Left lung (tissue), 14 donors: ENCODE measurements at places on chromosomes 4 and X. TPM values are rescaled to one million over a fixed set of nuclear protein-coding genes. Genes with fewer than 3 reads are reported as not detected.

The NAP1L3 gene
- polyA plus RNA-seq, result 19.9 TPM

DNA sequence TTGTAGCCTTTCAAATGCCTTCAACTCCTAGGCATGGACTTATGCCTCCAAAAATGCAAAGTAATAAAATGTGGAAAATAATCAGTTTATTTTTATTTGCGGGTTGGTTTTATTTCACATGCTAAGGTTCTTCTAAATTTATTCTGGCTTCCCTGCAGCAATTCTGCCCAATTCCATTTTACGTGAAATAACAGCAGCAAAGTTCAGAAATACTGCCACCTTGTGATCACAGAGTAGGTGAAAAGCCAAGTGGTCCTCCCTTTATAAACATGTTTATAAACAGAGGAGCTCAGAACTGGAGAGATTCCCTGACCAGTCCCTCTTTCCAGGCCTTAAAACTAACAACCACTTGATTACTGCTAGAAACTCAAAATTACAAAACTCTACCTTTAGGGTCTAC, 14.7 kb upstream of the DCHS2 start:
- no peaks in the 10 kb centered on the region for H3K36me3 ChIP-seq
- peaks cover 20% of the 10 kb centered on the region for H3K27me3 ChIP-seq
- no peak for DNase-seq

GRCh38 chrX:105468741-105469140, 248.2 kb upstream of the TEX13A start:
- H3K4me1 ChIP-seq, result no peaks in the 10 kb centered on the region
- no peak overlapping the region for H3K27ac ChIP-seq
- no peak for DNase-seq

The PCDH7 gene
- polyA plus RNA-seq, result 43.9 TPM

DNA sequence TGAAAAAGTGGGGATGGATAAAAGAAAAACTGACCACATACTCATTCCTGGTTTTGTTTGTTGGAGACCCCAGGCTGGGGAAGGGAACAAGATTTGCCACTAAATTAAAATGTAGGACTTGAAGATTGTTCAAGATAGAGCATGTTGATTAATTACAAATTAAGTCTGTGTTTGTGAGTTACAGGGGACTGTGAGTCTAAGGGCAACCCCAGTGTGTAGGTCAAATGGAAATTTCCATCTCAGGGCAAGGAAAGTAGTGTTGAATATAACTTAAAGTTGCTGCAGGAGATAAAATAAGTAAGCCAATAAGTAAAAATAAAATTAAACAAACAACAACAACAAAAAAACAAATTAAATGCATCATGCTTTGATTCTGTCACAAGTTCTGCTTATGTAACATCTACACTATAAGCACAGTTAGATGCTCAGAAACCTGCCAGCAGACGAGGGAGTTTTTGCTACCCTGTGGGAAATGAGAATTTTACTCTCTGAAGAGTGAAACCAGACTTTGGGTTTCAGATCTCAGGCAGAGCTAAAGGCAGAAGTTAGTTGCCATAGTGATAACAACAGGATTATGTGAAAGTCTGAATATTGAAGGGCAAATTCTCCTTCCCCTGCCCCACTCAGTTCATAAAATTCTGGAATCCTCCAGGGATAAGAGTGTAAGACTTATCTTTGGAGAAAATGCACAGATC, 352.3 kb downstream of the GRXCR1 start:
- H3K27ac ChIP-seq, result no peak overlapping the region
- H3K27me3 ChIP-seq, result no peaks in the 10 kb centered on the region
- no peak overlapping the region for H3K4me3 ChIP-seq
- H3K36me3 ChIP-seq, result no peaks in the 10 kb centered on the region
- DNase-seq, result no peak

DNA sequence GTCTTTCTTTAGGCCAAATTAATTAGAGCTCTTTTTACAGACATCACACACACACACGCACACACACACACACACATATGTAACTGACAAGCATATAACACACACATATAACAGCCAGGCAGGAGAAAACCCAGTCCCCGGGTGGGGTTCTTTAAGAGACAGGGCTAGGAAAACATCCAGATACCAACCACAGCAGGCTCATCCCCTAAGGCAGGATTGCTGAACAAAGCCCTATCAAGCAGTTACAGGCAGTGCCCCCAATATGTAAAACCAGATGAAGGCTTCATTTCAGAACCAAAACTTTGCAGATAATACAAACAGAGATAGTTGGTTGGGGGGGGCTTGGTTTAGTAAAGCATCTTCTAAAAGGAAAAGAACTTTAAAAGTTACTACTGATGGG, 18.0 kb upstream of the FAM47E start:
- no peaks in the 10 kb centered on the region for H3K27me3 ChIP-seq
- H3K27ac ChIP-seq, result no peak overlapping the region
- H3K4me1 ChIP-seq, result peaks cover 6% of the 10 kb centered on the region
- no peak for DNase-seq

GRCh38 chrX:41559235-41560052, 112.3 kb downstream of the NYX start:
- no peak for DNase-seq
- no peaks in the 10 kb centered on the region for H3K36me3 ChIP-seq
- peak overlapping the region; percentile 73 for H3K27ac ChIP-seq
- H3K4me1 ChIP-seq, result peaks cover 26% of the 10 kb centered on the region
- no peak overlapping the region for H3K4me3 ChIP-seq
- peaks cover 13% of the 10 kb centered on the region for H3K27me3 ChIP-seq

DNA sequence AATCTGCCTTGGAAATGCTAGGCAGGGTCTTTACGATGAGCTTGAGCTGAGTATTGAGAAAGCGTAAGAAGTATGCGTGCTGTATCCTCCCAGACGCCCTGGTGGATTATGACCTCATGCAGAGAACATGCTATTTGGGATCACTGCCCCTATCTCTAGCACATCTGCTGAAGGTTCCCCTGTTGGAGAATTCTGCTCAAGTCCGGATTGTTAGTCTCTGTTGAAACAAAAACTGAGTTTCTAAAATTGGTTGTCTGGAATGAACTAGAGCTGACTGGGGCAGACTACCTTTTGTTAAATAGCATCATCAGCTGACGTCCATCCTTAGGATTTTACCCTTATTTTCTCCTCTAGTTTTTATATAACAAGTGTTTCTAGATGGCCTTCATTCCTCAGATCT, 7.5 kb downstream of the FHDC1 start:
- H3K27me3 ChIP-seq, result no peaks in the 10 kb centered on the region
- H3K4me3 ChIP-seq, result no peak overlapping the region
- no peak for DNase-seq

- H3K4me1 ChIP-seq, result no peaks in the 10 kb centered on the region
- no peak for DNase-seq
- H3K36me3 ChIP-seq, result no peaks in the 10 kb centered on the region
- no peak overlapping the region for H3K4me3 ChIP-seq
Observed at GRCh38 chr4:28386776-28387175, 1526.1 kb downstream of the STIM2 start.

The LRP2BP gene
- 6.4 TPM for polyA plus RNA-seq

The GLRA3 gene
- polyA plus RNA-seq, result 0.09 TPM

DNA sequence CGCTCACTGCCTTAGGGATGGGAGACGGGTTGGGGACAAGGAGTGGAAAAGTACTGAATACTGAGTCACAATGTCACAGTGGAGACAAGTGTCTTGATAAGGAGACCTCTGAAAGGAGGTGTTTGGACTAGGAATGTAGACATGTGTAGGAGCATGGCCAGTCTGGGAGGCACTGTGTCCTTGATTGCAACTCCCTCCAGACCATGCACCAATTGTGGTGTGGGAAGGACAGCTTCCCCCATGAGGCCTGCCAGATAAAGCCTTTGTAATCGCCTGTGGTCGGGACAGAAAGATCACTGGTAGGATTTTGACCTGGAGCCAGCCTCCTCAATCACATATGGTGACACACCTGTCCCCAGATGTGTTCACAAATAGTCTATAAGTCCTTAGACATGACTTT, 64.1 kb downstream of the USP38 start:
- no peaks in the 10 kb centered on the region for H3K36me3 ChIP-seq
- no peak overlapping the region for H3K27ac ChIP-seq
- no peaks in the 10 kb centered on the region for H3K4me1 ChIP-seq
- H3K4me3 ChIP-seq, result no peak overlapping the region
- no peak for DNase-seq

GRCh38 chr4:154908168-154908567, 127.1 kb downstream of the RBM46 start:
- DNase-seq, result no peak
- no peak overlapping the region for H3K27ac ChIP-seq
- no peaks in the 10 kb centered on the region for H3K36me3 ChIP-seq

- H3K27me3 ChIP-seq, result no peaks in the 10 kb centered on the region
- no peak overlapping the region for H3K4me3 ChIP-seq
- H3K4me1 ChIP-seq, result no peaks in the 10 kb centered on the region
Observed at GRCh38 chr4:172142281-172142741, 329.1 kb downstream of the GALNTL6 start.

DNA sequence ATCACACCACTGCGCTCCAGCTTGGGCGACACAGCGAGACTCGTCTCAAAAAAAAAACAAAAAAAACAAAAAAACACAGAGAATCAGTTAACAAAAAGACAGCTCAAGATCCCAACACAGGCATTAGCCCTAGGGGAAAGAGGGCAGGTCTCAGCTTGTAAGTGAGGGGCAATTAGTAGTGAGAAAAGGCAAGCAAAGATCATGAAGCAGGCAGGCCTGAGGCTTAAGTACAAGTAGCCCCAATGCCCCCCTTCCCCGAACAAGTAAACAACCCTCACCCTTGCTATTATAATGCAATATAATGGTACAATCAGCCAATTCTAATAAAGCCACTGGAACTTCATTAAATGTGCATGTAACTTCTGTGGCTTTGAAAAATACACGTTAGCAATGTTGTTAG, 17.0 kb downstream of the ADGRA3 start:
- H3K4me1 ChIP-seq, result no peaks in the 10 kb centered on the region
- H3K27ac ChIP-seq, result no peak overlapping the region
- no peaks in the 10 kb centered on the region for H3K27me3 ChIP-seq
- H3K4me3 ChIP-seq, result no peak overlapping the region

DNA sequence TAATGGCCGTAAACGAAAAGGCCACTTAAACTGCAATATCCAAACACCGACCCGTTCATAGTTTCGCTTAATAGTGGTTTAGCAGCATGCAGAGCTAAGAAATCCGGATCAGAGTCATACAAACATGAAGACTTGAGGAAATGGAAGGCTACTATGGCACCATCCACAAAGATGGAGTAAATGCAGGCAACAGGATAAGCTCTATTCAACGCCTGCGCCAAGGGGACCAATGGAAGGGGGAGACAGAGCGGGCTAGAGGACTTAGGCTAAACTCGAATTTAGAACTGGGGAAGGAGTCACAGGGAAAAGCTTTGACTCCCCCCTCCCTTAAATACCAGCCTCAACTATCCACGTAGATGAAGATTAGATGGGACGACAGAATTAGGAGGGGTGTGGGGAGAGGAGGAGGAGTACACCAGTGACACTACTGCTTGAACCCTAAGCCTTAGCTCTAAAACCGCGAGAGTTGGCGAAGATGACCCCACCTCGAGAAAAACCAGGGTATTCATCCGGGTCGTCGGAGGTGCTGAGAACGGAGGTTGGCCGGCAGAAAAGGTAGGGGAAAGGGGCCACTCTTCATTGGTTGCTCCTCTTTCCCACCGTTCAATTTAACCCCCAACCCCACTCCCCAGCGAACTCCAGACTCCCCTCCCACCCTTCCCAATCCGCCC, 3.5 kb downstream of the HUWE1 start:
- no peaks in the 10 kb centered on the region for H3K27me3 ChIP-seq
- H3K4me3 ChIP-seq, result peak overlapping the region; percentile 60
- peaks cover 24% of the 10 kb centered on the region for H3K4me1 ChIP-seq
- H3K36me3 ChIP-seq, result peaks cover 8% of the 10 kb centered on the region
- peak; percentile 15 for DNase-seq

The G3BP2 gene
- polyA plus RNA-seq, result 125 TPM

DNA sequence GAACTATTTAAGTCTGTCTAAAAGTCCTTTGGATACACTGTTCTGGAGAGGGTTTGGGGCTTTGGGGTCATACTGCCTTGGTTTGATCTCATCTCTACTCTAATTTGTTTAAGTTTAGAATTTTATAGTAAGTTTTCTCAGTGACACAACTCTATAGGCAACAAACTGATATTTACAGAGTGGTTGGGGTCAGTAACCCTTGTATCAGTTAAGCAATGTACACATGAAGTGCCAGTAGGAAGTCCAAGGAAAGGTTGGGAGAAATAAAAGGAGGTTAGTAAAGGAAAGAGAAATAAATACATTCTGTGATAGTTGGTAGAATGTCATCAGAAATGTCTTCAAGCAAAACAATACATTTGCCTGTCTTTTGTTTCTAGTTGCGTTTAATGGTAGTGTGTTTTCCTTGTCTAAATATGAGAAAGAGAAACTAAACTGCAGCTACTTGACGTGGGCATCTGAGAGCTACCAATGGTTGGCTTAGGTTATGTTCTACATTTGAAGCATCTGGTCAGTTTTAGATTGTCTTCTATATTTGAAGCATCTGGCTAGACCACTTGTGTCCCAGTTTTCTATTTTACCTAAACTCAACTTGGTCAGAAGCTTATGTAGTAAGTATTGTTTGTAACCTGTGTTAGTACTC, 6.9 kb downstream of the ATP7A start:
- no peaks in the 10 kb centered on the region for H3K27me3 ChIP-seq
- peaks cover 12% of the 10 kb centered on the region for H3K4me1 ChIP-seq
- no peak overlapping the region for H3K4me3 ChIP-seq
- no peaks in the 10 kb centered on the region for H3K36me3 ChIP-seq
- no peak for DNase-seq

DNA sequence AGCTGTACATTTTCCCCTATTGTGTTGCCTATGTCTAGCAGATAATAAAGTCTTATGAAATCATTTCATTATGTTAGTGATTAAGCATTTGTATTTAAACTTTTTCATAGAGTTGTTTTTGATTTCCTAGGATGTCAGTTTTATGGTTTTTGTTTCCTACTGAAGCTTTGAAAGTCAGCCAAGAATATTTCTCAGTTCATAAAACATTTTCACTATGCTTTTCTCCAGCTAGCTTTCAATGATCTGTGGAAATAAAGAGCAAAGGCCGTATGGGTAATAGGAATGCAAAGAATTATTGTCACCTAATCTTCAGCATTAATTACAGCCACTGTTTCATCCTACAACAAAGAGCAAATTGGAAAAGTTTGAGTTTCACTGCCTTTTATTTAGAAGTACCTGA, 145.7 kb upstream of the NUDT6 start:
- H3K27ac ChIP-seq, result no peak overlapping the region
- peak; percentile 85 for DNase-seq
- H3K4me3 ChIP-seq, result no peak overlapping the region
- H3K36me3 ChIP-seq, result no peaks in the 10 kb centered on the region
- H3K27me3 ChIP-seq, result no peaks in the 10 kb centered on the region
- H3K4me1 ChIP-seq, result no peaks in the 10 kb centered on the region

The LYAR gene
- polyA plus RNA-seq, result 21.3 TPM

GRCh38 chr4:115117651-115118050, 4.2 kb upstream of the NDST4 start:
- no peaks in the 10 kb centered on the region for H3K4me1 ChIP-seq
- no peak overlapping the region for H3K4me3 ChIP-seq
- no peaks in the 10 kb centered on the region for H3K36me3 ChIP-seq
- no peak overlapping the region for H3K27ac ChIP-seq

The RGN gene
- 14.8 TPM for polyA plus RNA-seq

The XK gene
- 3.1 TPM for polyA plus RNA-seq

- DNase-seq, result no peak
- no peak overlapping the region for H3K4me3 ChIP-seq
- no peak overlapping the region for H3K27ac ChIP-seq
- H3K4me1 ChIP-seq, result no peaks in the 10 kb centered on the region
- no peaks in the 10 kb centered on the region for H3K27me3 ChIP-seq
- H3K36me3 ChIP-seq, result no peaks in the 10 kb centered on the region
Observed at GRCh38 chr4:162535121-162535520, 371.3 kb upstream of the FSTL5 start.

GRCh38 chr4:142493255-142494110, 352.6 kb downstream of the INPP4B start:
- H3K27me3 ChIP-seq, result no peaks in the 10 kb centered on the region
- H3K27ac ChIP-seq, result no peak overlapping the region
- H3K4me1 ChIP-seq, result no peaks in the 10 kb centered on the region
- no peaks in the 10 kb centered on the region for H3K36me3 ChIP-seq
- H3K4me3 ChIP-seq, result no peak overlapping the region
